ENCODE measurements at places on chromosomes 2 and 18.

DNA sequence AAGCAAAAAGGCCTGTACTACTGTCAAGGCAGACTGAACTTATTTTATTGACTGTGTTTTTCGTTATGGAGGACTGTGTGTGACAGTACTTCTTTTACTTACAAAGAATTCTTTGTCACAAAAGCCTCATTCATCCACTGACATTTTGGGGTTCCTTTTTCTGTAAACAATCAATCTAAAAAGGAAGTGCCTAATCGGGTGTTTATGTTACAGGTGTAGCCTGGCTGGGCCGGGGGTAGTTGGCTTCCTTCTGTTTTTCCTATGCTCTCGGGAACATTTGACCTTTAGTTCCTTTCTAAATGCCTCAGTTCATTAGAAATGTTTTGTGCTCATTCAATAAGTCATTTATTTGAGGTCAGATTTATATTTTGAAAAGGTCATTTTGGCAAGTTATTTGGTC is 8.3 kb downstream of the ZCCHC2 start:
- DNase-seq, result no peak

GRCh38 chr2:127080938-127081755 is 25.8 kb downstream of the BIN1 start:
- no peak for DNase-seq

- no peak for DNase-seq
Observed at GRCh38 chr2:181072486-181073235, 92.3 kb downstream of the UBE2E3 start.

DNA sequence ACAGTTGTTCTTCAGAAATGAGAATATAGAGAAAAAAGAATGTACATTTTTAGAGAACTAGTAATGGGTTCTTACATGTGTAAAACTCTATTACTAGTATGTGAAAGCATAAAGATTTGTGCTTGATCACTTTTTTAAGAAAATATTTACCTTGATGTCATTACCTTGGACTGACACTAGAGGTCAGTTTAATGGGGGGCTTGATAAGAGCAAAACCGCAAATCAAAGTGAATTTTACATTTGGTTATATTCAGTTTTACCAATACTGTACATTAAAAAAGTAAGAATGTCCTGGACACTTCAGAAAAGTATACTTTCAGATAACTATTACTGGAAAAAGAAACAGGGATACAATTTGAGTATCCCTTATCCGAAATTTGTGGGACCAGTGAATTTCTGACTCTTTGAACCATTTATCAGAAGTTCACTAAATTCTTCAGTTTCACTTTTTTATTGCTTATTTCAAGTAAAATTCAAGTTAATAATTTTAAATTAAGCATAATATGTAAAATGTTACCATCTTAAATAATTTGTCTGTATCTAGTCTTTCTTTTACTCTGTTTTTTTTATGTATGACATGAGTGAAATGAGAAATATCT is 1149.5 kb downstream of the DSC3 start:
- DNase-seq, result no peak

DNA sequence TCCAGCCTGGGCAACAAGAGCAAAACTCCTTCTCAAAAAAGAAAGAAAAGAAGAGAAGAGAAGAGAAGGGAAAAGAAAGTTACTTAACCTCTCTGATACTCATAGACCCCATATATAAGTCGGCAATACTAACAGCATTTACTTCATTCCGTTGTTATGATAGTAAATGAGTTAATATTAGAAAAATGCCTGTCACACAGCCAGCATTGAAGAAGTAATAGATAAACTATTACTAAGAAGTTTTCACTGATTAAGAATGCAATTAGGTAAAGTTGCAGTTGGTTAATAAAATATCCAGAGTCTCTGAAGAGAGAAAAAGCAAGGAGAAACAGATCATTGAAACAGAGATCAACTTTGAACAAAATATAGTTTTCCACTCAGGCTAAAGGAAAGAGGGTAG is 161.3 kb upstream of the UBE2E3 start:
- DNase-seq, result no peak

DNA sequence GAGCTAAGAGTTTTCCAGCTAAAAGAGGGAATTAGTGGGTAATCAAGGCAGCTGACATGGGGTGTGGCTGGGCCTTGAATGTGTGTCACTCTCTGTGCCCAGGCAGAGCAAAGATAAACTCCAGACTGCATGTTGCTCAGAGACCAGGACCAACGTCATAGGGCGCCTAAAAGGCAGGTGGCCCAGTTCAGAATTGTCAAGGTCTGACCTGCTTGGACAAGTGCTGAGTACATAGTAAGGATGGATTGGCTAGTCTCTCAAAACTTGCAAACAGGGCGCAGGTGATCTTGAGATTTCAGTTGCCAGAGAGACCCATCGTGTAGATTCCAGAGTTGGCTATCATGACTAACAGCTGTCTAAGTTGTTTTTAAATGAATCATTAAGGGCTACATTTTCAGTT is 19.0 kb downstream of the CLUL1 start:
- no peak for DNase-seq

DNA sequence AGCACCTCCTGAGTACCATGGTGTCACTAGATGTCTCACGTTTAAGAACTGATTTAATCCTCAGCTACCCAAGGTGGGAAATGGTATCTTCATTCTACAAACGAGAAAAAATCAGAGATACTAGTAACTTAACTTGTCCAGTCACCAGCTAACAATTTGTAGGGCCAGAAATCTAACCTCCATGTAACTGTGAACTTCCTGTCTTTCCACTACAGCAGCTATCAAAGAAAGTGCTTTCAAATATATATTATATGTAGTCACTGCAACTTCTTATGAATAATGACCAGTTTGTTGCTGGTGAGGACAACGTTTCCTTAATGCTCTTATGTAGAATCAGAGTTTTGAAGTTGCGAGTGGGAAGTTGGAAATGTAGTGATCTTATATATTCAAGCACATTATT is 1.9 kb downstream of the REV1 start:
- no peak for DNase-seq

DNA sequence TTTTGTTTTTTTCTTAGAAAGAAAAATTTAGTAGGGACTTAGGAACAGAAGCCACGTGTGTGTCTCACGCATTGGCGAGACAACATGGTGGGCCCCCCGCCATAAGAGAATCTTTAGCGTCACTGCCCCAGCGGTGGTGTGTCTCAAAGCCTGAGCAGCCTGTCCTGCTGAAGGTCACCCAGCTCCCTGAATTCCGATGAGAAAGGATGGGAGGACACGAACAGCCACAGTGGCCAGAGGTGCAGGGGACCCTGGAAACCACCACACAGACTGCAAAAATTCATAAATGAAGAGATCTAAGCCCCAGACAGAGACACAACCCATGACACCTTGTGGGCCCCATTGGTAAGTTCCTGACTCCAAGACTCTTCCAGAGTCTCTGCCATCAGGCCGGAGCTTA is 266.1 kb upstream of the RAB6C start:
- DNase-seq, result no peak

DNA sequence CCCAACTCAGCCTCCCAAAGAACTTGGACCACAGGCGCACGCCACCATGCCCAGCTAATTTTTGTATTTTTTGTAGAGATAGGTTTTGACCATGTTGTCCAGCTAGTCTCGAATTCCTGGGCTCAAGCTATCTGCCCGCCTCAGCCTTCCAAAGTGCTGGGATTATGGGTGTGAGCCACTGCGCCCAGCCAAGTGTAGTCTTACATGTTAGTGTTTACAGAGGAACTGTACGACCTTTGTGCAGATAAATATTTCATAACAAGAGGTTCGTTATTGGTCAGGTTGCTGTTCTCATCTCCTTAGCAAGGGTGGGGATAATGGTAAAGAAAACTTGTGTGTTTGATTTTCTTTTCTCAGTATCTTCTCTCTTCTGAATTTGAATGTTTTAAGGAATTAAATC is 46.5 kb downstream of the RALBP1 start:
- DNase-seq, result no peak

DNA sequence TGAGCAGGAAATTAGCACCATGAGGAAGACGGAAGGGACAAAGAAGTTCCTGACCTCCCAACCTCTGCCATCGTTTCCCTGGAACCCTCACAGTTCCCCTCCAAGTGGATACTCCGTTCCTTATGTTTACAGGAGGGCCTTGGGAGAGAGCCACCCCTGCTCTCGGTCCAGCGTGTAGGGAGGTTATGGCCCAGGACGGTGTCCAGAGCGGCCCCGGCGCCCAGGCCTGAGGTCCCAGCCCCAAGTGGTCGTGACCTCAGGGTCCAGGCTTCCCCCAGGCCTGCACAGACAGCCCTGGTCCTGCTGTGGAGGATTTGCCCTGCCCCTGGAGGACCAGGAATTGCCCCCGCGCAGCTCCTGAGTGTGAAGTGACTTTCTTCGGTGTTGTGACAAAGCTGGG is 61.8 kb upstream of the RBM44 start:
- DNase-seq, result peak; percentile 25

DNA sequence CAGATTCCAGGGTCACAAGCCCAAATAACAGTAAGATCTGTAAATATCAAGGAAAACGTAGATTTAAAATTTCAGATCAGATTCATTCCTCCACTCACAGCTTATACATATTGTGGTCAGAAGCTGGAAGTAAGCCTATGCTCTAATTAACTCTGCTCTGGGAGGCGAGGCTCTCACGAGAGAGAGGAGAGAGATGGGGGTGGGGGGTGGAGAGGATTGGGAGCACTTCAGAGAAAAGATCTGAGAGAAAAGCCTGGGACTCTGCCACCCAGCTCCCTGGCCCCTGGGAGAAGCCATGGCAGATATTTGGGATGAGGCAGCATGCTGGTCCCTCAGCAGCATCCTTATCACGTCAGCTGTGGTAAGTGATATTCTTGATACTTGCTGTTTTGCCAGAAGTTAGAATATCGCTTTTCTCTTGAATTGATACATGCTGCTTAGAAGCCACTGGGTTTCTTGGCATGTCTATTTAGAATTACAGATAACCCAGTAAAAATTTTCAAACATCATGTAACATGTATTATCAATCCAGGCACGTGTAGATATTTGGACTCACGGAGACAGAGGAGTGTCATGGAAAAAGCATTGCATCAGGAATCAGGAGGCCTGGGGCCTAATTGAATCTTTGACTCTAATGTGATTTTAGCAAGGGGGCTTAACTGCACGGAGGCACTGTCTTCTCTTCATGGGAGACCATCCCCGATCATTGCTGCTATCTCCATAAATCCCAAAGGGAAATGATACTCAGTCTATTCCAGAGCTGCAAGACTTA is 265.4 kb downstream of the HRH4 start:
- no peak for DNase-seq

DNA sequence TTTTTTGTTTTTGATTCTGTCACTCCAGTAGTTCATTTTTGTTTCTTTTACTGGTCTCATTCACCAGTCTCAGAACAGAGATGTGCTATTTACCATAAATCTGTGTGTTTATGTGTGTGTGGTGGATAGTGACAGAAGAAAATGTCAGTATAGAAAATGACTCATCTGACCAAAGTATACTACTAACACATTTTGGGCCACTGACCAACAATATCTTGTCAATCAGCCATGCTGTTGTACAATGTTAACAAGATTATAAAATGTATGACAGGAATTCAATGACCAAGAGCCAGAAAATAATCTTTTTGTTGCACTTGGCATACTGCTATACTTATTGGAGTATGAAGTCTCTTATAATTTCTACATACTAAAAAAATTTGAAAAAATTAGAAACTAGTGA is 1081.4 kb upstream of the NRXN1 start:
- DNase-seq, result no peak

Measured in Right ventricle myocardium inferior (tissue), 1 donor.